ENCODE measurements at places on chromosomes 12 and 14.

GRCh38 chr12:130330685-130331084 is 7.0 kb upstream of the PIWIL1 start:
- no peak for DNase-seq

GRCh38 chr14:58131386-58131785 is 20.6 kb downstream of the ARMH4 start:
- DNase-seq: no peak

DNA sequence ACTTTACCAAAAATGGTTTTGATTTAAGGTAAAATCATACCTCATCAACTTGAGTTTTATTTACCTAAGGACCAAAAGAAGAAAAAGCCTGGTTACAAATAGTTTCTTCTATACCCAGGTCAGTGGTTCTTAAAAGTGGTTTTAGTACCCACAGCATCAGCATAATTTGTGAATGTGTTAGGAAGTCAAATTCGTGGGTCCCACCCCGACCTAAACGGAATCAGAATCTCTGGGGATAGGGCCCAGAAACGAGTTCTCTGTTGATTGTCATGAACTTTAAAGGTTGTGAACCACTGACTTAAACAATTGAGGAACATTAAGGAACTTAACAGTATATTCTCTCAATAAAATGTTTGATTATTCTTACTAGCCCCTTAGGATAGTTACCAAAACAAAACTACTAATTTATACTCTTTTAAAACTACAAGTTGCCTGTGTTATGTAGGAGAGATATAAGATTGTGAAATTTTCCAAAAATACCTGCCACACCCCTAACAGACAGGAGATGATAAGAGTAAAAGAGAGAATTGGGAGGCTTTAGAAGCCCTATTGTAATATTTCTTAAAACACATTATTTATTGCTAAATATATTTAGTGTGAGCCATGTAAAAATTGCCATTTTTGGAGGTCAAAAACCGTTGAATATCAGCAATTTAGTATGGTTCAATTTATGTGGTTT is 669 bp upstream of the SLC25A21 start:
- DNase-seq: no peak

- no peak for DNase-seq
These were observed 18.1 kb downstream of the DYRK2 start for GRCh38 chr12:67666605-67667004.

DNA sequence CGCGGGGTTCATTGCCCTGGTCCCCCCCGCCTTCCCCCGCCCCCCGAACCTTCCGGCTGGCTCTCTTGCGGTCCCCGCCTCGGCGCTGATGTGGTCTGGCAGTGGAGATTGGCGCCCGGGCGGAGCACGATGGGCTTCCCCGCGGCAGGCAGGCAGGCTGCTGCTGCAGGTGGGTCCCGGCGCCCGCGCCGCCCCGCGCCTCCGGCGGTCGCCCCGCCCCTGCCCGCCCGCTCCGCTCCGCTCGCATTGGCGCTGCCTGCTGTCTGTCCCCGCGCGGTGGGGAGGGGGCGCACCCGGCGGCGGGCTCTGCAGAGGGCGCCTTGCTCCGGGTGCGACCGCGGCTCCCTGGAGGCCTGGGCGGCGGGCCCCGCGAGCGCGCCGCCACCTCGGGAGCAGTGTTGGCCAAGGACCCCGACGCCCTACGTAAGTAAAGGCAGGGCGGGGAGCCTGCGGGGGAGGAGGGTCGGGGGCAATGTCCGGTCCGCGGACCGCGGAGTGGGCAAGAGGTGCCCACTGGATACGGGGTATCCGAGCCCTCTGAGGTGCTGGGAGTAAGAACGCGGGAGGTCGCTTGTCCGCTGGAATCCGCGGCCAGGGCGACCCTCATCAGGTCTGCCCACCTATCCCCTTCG is at the start of gene AKAP5:
Gene AKAP5, plus strand, starts transcription at position 309 of the 632 bp plus-strand sequence. CDS start 2,896 bp downstream, outside the sequence.
- DNase-seq: peak; percentile 72

- DNase-seq: no peak
These were observed 37.6 kb upstream of the ARHGAP5 start for GRCh38 chr14:32039401-32040030.

DNA sequence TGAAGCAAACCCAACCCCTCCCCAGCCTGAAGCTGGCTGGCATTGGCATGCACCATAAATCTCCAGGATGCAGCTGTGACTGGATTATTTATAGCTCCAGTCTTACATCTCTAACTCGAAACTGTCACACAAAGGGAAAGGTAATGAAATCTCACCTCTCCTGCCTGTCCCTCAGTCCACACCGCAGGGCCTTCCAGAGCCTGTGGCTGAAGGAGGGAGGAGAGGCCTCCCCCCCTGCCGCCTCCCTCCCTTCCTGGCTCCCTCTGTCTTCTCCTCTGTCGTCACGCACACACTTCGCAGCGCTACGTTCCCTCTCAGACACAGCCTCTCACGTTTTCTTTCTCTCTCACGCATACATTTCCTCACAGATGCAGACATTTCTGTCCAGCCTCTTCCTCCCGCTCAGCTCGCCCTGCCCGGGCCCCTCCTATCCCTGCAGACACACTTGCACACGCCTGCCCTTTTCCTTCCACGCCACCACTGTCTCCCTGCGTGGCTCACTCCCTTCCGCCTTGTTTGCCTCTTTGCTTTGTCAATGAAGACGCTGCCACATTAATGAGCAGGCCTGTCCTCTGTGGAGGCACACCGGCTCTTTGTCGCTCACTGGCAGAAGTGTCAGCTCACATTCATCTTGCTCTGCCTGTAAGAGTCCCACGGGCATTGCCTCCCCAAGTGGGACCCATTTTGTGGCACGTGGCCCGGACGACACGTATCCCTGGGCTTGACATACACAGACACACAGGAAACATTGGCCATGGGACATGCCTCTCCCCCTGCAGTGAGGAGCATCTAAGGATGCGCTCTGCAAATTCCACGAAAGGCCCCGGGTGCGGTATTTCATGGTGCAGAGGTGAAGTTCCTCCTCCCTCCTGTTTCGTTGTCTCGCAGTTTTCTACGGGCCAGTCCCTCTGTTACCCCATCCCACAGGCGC is 27.9 kb downstream of the IRF2BPL start:
- DNase-seq: no peak

DNA sequence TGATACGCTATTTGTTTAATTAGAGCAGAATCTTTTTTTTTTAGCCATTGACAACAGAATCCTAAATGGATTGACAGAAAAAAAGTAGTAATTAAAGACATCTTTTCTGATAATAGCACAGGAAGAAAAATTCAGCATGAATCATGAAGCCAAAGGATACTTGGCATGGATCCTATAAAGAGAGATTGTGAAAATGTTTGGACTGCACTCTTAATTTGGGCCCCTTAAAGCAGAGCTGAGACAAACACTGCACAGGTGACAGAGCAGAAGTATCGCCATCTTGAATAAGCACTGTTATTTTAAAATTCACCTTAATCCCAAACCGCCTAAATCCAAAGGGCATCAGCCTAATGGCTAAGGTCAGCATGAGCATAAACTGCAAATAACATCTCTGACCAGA is 48.8 kb upstream of the SEL1L start:
- DNase-seq: no peak

GRCh38 chr14:105173901-105174894 is 5.6 kb upstream of the JAG2 start:
- DNase-seq: peak; percentile 52

DNA sequence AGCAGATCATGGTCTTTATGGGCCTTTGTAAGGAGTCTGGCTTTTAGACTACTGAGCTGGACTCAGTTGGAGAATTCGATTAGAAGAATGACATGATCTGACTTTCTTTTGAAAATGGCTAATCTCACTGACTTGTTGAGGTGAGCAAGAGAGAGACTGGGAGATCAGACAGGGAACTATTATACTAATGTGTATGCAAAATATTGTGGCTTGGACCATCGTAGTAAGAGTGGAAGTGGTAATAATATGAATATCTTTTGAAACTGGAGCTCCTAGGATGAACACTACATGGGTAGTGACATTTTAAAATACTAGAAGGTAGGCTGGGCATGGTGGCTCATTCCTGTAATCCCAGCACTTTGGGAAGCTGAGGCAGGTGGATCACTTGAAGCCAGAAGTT is 56.2 kb upstream of the CCT2 start:
- DNase-seq: no peak

DNA sequence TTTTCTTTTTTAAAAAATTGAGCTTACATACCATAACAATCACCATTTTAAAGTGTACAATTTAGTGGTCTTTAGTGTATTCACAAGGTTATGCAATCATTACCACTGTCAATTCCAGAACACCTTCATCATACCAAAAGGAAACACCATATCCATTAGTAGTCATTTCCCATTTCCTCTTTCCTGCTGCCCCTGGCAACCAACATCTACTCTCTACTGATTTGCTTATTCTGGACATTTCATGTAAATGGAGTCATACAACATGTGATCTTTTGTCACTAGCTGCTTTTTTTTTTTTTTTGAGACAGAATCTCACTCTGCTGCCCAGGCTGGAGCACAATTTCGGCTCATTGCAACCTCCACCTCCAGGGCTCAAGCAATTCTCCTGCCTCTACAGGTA is 66.8 kb upstream of the CFL2 start:
- no peak for DNase-seq

GRCh38 chr12:70048521-70049250 is 194.5 kb upstream of the CNOT2 start:
- no peak for DNase-seq

- DNase-seq: no peak
These were observed 20.4 kb downstream of the ACVR1B start for GRCh38 chr12:51971679-51972421.

DNA sequence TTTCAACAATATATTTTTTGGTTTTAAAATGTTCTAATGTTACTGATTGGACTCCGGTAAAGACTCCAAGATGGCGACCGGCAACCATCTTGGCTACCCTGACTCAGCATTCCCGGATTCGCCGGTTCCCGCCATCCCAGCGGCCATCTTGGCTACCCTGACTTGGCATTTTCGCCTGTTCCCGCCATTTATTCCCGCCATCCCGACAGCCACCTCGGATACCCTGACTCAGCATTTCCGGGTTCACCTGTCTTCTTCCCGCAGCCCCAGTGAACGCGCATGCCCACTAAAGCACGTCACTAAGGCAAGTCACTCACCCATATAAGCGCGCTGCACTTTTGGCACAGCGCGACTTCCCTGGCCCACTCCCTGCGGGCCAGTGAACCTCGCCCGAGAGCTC is 9.0 kb upstream of the LRFN5 start:
- DNase-seq: no peak

GRCh38 chr12:121494093-121494787 is 86.6 kb downstream of the KDM2B start:
- peak; percentile 71 for DNase-seq

DNA sequence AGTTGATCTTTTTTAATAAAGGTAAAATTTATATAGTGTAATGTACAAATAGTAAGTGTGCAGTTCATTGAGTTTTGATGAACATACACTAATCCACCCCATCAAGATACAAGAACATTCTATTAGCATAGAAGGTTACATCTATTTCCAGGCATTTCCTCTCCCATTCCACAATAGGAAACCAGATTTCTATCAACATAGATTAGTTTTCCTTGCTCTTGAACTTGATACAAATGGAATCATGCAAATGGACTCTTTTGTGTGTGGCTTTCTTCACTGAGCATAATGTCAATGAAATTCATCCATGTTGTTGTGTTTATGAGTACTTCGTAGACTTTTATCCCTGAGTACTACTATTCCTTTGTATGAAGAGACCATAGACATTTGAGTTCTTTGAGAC is 10.8 kb downstream of the STYX start:
- no peak for DNase-seq

- DNase-seq: no peak
These were observed 98.8 kb upstream of the RGS6 start for GRCh38 chr14:71833476-71833875.

- DNase-seq: no peak
These were observed 44.2 kb downstream of the ARID2 start for GRCh38 chr12:45773747-45774146.

DNA sequence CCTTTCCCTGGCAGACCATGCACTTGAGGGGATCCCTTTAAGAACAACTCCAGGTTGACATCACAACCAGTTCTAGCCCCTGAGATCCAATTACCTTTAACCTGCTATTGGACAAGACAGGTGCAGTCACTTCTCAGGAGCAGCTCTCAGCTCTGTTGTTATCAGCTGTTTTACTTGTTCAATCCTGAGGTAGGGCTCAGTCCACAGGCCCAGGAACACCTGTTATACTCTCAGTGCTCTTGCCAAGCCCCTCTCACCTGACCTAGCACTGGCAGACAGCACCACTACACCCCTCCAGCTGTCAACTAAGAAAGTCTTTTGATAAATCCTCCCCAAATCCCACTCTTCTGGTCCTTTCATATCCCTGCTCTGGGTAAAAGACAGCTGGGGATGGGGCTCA is 163.9 kb upstream of the TMTC2 start:
- DNase-seq: no peak

DNA sequence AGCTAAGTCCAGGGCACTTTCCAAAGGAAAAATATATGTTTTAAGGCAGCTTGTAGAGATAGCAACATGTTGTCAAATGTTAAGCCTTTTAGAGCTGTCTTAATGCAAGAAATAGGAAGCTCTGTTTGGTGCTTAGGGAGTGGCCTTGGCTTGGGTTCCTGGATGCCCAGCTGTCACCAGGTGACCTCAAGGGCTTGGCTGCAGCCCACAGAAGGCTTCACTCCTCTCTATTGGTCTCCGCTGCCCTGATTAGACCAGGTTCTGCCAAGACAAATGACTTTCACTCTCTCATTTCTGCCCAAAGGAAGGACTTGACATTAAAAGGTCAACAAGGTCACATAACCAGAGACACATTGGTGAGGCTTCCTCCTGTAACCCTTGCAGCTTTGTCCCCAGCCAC is 76.8 kb downstream of the WSCD2 start:
- no peak for DNase-seq

GRCh38 chr14:31024577-31025366 is 677 bp upstream of the AP4S1 start:
- DNase-seq: no peak

GRCh38 chr12:24979329-24979728 is 30.4 kb upstream of the BCAT1 start:
- DNase-seq: no peak

- DNase-seq: no peak
These were observed 47.3 kb downstream of the ELK3 start for GRCh38 chr12:96241431-96241830.

DNA sequence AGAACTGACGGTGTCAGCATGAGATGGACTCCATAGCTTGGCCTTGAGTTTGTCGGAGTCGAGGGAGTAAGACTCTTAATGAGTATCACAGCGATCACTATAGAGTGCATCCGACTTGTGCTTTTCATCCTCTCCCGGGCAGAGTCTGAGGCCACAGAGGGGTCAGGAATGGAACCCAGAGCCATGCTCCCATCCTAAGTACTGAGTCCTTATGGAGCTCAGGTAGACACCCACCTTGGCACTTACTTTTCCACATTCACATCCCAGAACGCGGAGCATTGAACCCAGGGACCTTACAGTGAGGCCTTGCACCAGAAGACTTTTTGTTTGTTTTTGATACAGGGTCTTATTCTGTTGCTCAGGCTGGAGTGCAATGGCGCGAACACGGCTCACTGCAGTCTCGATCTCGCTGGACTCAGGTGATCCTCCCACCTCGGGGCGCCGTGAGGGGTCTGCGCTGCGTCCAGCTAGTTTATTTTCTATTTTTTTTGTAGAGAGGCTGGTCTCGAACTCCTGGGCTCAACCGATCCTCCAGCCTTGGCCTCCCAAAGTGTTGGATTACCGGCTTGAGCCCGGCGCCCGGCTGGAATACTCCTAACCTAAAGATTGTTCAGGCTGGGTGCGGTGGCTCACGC is 719 bp upstream of the SRSF9 start:
- DNase-seq: no peak
